NCI-H2227 treated with DMSO at 0.1 percent for 48 hours (cell line): ENCODE measurements at places on chromosomes 4 and X.

DNA sequence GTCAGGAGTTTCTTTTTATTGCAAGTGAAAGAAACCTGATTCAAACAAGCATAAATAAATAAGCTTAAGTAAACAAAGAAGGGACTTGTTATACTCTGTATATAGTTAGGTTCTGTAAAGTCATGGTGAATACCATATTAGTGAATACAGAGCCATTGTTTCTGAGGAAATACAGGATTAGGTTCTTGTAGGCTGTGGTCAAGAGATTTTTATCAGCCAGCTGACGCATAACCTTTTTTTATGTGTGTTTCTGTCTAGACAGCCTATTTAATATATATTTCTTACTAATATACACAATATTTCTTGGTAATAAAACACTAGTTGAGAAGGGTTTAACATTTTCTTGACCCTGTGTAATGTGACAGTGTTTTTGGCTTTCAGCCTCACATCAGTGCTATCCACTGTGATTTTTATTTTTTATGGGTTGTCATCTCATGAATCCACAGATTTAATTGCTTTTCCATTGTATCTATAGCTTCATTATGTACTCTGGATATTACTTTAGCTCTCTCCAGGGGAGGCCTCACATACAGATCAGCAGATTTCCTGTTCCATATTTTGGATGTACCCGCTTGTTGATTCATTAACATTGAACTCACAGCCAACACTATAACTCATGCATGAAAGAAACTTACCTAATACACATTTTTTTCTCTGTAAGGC lies 8.0 kb downstream of the HERC3 start:
- no peak for DNase-seq

DNA sequence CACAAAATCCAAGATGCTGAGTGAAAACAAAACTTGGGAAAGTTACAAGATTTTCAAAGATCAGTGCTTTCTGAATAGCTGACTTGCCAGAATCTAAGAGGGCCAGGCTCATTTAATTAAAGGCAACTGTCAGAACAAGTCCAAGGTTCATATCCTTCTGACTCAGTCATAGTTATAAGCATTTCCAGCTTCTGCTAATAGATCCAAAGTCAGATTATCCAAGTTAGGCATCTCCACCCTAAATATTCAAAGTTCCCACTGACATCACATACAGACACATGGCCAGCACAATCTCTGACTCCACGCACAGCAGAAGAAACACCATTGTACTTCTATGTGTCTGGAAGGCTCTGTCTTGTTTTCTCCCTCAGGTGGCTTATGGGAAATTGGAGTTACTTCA lies 41.8 kb downstream of the GASK1B start:
- DNase-seq: no peak

DNA sequence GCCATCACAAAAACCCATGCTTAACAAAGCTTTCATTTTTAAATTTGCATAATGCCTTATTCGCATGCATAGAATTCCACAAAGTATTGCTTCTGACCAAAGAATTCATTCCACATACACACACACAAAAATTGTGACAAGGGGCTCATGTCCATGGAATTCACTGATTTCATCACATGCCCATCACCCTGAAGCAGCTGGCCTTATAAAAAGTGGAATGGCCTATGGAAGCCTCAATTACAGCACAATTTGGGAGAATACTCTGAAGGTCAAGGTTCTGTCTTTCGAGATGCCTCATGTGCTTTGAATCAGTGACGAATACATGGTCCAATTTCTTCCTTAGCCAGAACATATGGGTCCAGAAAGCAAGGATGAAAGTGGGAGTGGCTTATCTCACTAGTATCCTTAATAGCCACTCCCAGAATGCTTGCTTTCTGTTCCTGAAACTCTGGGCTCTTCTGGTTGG lies 165.7 kb downstream of the KDR start:
- DNase-seq: no peak

- no peak for DNase-seq
Measured at GRCh38 chrX:131066237-131066636, 8.1 kb downstream of the ARHGAP36 start.

DNA sequence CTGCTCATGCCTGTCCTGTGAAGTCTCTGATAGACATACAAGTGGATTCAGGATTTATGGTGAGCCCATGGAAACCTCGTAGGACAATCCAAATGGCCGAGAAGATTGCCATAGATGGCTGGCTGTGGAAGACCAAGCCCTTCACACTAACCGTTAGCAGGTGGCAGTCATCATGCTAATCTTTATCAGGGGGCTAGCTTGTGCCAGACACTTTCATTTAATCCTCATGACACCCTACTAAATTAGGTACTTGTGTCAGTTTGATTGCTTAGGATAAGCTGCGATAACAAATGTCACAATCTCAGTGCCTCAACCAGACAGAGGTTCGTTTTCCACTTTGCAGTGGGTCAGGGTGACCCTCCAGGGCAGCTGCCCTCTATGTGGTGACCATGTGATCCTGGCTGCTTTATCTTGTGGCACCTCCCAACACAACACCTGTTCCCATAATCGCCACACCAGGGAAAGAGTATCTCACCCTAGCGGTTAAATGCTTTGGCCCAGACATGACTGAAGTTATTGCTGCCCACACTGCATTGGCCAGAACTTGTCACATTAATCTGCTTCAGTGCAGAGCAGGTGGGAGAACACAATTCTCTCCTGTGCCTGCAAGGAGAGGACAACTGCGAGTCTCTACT lies 60.8 kb downstream of the REPS2 start:
- DNase-seq: peak; percentile 32
